ENCODE measurements at places on chromosomes 7 and 10.

DNA sequence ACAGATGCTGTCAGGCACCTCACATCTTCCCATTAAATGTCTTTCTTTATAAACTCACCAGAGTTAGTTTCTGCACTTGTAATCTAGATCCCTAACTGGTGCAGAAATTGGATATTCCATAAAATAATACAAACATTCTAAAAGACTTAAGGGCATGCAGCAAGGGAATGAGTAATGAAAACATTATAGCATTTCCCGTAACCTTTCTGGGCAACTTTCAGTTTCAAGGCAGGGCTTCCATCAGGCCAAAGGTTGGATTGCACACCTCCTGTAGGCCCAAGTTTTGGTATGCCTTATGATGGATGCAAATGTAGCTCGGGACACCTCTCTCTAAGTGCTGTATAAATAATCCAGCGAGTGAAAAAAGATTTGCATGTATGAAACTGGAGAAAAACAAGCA, 129.9 kb upstream of the LYZL2 start:
- DNase-seq = no peak

GRCh38 chr10:86091216-86091615, 275.4 kb downstream of the GRID1 start:
- DNase-seq = no peak

GRCh38 chr10:51733057-51733456, 33.7 kb upstream of the CSTF2T start:
- DNase-seq = no peak

- no peak for DNase-seq
Measured at GRCh38 chr7:47293884-47294555, 287.9 kb downstream of the TNS3 start.
